Activated CD4-positive, alpha-beta T cell treated with anti-CD3 and anti-CD28 coated beads, Interleukin-2, amount 50 U/mL, for 1 hour (primary cell): ENCODE measurements at places on chromosomes 1 and 21.

- no peak for DNase-seq
Measured at GRCh38 chr1:234616644-234617043, 6.7 kb upstream of the IRF2BP2 start.

DNA sequence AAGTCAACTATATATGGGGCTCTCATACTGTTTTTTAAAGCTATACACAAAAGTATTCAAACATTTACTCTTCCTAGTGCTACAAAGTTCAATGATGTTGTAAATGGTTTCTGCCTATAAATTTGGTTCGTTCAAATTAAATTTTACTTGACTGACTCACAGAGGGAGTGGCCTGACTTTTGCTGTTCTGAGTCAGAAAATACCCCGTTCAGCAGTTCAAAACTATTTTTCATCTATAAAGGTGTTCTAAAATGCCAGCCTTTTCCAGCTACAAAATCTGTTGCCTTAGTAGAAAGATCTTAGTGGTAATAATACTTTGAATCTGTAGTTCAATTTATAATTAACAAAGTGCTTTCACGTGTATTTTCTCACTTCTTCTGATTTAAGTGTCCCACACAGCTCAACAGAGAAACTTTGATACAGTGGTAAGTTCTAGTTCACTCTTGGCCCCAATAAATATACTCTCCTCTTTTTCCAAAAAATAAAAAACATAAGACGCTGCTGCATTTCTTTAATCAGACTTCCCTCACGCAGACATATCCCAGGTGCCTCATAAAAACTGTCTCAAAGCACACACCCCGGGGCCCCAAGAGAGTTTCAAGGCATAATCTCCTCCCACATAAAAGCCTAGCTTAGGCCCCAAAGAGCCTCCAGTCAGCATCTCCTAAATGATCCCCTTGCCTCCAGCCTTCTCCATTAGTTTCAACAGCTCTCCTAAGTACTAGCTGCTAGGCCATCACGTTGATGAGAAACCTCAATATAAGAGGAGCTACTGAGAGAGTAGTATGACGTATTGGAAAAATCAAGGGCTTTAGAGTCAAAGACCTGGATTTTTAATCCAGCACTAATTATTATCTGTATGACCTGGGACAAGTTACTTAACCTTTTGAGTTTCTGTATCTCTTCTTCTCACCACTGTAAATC, 3.2 kb downstream of the PTP4A2 start:
- DNase-seq = no peak

DNA sequence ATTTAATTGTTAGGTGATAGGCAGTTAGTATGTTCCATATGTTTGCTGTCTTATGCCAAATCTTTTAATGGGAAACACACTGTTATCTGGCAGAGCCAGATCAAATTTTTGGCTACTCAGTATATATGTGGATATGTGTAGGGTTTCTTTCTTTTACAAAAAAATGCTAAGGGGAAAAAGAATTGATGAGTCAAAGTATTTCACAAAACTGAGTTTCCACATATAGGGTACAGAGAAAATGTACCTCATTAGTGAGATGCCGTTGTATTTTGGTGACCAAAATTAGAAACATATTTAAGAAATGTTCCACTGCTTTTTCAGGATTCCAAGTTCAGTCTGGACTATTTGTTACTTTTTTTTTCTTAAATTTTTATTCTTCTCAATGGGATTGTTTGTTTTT, 201.2 kb upstream of the PTGFR start:
- no peak for DNase-seq

DNA sequence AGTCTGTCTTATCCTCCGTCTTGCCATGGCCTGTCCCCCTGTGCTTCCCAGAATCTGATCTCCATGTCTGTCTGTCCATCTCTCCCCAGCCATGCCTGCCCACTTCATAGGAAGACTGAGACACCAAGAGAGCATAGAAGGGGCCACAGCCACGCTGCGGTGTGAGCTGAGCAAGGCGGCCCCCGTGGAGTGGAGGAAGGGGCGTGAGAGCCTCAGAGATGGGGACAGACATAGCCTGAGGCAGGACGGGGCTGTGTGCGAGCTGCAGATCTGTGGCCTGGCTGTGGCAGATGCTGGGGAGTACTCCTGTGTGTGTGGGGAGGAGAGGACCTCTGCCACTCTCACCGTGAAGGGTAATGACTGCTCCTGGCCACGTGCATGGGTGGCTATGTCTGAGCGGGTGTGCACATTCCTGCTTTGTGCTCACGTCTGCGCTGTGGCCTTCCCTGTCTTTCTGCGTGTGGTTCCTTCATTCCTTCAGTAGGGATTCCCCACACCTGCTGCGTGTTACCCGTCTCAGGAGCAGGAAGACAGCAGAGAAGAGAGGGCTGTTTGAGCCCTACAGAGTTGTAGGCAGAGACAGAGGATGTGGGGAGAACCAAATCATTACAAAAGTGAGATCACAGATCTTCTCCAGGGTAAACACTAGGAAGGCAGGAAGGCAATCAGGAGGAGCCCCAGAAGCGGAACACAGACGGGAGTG, 80.8 kb downstream of the OBSCN start:
- DNase-seq = no peak

GRCh38 chr1:221669441-221669840, 72.4 kb downstream of the DUSP10 start:
- DNase-seq = no peak

DNA sequence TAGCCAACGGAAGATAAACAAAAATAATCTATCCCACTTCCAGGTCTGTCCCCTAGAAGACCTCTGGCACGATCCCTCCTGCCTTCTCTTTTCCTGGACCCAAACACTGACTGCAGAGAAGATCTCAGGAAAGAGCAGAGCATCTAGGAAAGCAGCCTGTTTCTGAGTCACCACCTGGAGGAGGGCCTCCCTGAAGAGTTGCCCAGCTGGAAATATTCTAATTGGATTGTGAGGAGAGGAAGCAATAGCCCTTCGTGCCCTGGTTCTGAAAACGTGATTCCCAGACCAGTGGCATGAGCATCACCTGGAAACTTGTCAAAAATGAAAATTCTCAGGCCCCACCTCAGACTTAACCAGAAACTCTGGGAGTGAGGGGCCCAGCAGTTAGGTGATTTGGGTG, 411.1 kb downstream of the SETD4 start:
- no peak for DNase-seq

GRCh38 chr1:171263901-171264300, 15.6 kb downstream of the FMO1 start:
- DNase-seq = no peak

- no peak for DNase-seq
Measured at GRCh38 chr1:168321945-168322344, 41.3 kb downstream of the TBX19 start.

- DNase-seq = no peak
Measured at GRCh38 chr1:45914836-45915235, 111.4 kb downstream of the MAST2 start.

- DNase-seq = no peak
Measured at GRCh38 chr1:111085676-111086075, 54.2 kb downstream of the DRAM2 start.

- DNase-seq = peak; percentile 1
Measured at GRCh38 chr1:99808391-99809115, 41.6 kb upstream of the AGL start.

GRCh38 chr1:30046751-30047150, 676.6 kb downstream of the MATN1 start:
- no peak for DNase-seq

DNA sequence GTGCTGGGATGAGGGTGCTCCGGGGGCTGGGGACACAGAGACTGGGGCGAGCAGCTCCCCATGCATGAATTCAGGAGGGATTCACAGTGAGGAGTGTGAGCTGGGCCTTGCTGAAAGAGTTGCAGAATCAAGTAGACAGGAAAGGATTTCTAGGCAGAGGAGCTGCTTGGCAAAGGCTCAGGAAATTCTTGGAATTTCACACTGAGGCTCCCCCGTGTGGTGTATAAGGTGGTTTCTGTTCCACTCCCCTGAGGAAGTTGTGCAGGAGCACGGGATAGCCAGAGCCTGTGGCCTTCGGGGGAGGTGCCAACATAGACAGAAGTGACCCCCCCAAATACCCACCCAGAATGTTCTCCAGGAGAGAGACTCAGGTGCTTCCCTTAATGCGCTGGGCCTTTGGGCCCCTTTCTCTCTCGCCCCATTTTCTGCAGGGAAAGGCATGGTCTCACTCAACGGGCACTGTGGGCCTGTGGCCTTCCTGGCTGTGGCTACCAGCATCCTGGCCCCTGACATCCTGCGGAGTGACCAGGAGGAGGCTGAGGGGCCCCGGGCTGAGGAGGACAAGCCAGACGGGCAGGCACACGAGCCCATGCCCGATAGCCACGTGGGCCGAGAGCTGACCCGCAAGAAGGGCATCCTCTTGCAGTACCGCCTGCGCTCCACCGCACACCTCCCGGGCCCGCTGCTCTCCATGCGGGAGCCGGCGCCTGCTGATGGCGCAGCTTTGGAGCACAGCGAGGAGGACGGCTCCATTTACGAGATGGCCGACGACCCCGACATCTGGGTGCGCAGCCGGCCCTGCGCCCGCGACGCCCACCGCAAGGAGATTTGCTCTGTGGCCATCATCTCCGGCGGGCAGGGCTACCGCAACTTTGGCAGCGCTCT, 58.5 kb upstream of the ACTL8 start:
- no peak for DNase-seq

DNA sequence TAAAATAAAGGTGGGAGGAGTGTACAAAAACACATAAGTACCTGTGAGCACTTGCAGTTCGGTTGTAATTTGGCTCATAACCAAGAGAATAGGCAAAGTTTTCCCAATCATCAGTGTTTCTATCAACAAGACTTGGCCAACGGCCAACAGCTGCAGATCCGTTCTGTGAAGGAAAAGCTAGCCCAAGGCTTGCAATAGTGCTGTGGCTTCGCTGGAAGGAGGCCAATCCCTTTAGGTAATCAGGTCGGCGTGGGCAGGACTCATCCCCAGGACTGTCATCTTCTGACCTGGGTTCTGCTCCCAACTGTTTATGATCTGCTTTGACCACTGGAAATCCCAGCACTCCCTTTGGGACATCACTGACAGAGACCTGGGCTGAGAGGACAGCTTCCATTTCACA, 107.8 kb downstream of the LYST start:
- no peak for DNase-seq

DNA sequence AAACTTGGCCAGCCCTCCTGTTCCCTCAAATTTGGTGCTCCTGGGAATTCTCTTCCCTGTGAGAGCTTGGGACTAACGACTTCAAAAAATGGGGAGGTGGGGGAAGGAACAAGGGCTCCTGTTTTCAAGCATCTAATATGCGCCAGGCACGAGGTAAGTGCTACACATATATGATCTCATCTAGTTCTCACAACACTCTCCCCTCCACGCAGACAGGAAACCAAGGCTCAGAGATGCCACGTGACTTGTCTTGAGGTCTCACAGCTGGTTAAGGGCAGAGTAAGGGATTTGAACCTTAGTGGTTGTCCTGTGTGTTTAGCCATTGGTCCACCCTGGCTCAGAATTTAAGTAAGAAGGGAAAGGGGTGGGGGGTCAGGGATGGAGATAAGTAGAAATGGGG, 125.9 kb downstream of the DMRTB1 start:
- no peak for DNase-seq

DNA sequence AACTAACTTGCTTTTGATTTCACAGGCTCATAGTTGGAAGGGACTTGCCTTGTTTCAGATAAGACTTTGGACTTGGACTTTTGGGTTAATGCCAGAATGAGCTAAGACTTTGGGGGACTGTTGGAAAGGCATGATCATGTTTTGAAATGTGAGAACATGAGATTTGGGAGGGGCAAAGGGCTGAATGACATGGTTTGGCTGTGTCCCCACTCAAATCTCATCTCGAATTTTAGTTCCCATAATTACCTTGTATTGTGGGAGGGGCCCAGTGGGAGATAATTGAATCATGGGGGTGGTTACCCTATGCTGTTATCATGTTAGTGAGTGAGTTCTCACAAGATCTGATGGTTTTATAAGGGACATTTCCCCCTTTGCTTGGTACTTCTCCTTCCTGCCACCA, 222.1 kb downstream of the GRIK1 start:
- no peak for DNase-seq

GRCh38 chr1:209162651-209163050, 420.9 kb upstream of the CAMK1G start:
- no peak for DNase-seq

DNA sequence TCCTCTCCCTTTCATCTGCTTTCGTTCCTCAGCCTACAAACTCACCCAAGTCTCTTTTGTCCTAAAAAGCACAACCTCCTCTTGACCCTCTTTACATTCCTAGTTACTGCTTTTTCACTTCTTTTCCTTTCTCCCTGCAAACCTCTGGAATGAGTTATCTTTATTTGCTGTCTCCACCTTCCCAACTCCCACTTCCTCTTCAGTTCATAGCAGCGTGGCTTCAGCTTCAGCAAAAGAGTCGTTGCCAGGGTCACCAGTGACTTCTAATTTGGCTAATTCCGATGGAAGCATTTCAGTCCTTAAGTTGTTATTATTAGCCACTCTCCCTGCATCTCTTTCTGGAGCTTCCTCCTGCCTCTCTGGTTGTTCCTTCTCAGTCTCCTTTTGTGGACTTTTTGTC, 6.2 kb upstream of the TMEM54 start:
- no peak for DNase-seq

DNA sequence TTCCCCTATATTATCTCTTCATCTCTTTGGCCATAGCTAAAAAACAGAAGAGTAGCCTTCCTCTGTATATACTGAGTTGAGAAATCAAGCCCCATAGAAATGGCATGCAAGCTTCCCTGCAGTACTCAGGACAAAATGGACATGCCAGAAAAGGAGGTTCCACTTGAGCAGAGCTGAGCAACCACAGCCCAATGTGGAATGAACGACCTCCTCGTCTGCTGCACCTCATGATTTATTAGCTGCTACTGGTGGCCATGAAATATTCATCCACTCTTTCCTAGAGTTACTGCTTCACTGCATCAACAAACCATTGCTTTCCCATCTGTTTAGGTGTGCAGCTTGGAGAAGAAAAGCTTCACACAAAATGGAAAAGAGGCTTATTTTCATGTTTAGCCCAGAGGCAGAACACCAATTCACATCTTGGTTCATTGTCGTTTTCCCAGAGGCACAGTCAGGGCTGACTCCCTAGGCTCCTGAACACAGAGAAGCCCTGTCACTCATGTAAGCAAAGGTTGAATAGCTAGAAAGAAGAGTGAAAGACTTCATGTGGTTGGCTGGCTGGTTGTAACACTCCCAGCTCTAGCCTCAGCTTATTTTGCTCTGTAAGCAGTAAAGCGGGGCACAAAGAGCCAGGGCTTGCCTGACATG, 148.0 kb downstream of the TSEN15 start:
- no peak for DNase-seq

DNA sequence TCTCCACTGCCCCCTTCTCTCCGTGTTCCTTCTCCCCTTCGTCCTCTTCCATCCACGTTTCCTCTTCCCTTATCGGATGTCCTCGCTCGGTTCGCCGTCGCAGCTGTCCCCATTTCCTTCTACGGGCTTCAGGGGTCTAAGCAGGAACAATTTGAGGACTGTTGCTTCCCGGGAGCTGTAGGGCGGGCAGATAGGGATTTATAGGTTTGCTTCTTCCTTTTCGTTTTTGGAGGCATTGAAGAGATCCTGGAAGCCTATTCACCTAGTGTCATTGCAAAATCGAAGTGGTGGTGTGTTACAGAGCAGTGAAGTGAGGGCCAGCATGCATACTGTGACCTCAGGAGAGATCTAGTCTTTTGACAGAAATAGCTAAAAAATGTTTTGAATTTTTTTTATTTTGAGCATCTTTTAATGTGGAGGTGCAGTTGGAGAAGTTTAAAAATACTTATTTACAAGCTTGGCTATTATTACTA, 897 bp downstream of the ZYG11B start:
- no peak for DNase-seq

- no peak for DNase-seq
Measured at GRCh38 chr1:2630498-2631135, 2.2 kb downstream of the MMEL1 start.
